Transverse colon (tissue), 4 donors: ENCODE measurements at places on chromosomes 2 and 18. TPM values are rescaled to one million over a fixed set of nuclear protein-coding genes. Genes with fewer than 3 reads are reported as not detected.

ELOA2 gene
- total RNA-seq, result not detected

IL36A gene
- total RNA-seq, result not detected

CYP26B1 gene
- total RNA-seq, result 1.5 TPM

DNA sequence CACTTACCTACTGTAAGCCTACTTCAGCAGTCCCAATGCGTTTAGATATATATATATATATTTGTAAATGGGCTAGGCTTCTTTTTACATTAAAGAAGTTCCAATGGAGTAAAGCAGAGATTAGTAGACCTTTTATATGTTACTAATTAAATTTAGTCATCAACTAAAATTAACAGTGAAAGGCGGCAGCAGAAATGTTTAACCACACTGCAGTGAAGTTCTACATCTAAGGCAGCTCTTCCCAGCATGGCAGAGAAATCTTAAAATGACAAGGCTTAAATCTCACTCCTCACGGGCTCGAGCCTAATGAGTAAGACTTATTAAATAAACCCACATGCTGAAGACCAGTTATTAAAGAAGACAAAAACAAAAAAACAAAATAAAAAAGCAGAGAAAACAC lies 19.1 kb upstream of the KANSL1L start:
- DNase-seq, result no peak

DNA sequence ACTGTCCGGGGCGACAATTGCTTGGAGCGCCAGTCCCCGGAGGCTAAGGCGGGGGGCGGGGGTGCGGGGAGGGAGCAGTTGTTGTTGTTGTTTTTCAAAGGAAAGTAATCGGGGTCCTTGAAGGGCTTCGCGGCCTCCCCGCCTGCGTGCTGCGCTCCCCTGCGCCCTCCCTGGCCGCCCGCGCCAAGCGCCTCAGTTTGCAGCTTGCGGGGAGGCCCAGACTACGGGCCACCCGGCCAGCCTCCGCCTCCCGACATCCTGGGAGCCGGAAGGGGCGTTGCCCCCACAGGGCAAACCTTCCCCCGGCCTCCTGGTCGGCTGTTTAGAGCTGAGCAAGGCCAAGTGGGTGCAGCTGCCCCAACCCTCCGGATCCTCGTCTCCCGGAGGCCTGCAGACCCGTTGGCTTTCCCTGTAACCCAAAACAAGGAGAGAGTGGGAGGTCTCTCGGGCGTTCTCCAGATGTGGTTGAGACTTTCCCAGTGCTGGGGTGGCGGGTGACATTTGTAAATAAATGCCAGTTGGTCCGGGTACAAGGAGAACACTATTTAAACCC lies 3.7 kb upstream of the SIX3 start:
- no peak for DNase-seq

DNA sequence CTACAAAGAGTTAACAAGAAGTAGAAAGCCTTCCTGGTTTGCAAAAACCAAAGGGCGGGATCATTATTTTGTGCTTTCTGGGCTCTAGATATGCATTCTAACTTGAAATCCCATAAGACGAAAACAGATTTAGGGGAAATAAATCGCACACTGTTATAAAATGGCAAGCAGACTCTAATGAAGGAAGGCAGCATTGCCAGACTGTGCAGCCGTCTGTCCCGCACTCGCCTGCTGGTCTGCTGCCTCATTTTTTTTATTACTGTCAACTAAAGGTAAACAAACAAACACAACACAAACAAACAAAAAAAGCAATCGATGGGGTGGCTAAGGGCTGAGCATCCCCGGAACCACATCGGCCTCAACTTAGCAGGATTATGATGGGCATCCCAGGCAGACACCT lies 24.4 kb downstream of the ZNF521 start:
- no peak for DNase-seq

DNA sequence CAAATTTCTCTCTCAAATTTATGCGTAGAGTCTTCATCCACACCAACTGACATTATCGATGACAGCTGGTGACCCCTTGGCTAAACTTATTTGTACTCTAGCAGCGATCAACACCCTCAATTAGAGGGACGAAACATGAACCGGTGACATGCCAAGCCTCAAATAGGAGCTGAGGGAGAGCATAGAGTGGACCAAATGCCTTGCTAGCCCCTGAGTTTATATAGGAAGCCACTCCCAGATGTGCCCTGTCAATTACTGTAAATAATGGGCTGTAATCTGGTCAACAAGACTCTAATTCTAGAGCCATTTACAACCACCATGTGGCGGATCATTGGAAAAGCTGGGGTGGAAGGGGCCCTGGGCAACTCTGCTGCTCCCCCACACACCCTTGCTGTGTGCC lies 47.6 kb upstream of the FHL2 start:
- DNase-seq, result no peak

DNA sequence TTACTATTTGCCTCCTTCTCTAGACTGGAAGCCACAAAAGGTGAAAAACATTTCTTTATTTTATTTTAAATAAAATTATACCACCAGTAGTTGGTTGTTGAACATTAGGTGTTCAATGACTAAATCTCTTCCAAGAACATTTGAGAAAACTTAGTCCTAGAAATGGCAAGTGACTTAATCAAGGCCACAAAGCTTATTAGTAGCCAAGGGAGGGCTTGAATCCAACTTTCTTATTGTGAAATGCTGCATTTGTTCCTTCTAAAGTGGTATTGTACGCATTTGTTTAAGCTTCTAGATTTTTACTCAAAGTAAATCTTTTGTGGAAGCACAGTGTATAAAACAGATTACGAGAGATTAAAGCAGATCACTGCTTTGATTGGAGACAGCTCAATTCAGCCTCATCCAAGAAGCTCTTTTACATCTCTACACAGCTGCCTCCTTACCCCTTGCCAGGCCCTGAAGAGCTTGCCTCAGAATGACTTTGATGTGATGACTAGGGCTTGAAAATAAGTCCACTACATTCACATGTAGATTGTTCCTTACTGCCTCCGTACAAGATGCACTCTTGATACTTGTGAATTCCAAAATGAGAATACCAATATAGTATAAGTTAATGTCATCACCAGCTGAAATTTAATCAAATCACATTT lies 244.8 kb downstream of the XIRP2 start:
- no peak for DNase-seq

- DNase-seq, result no peak
Observed at GRCh38 chr18:10745219-10745618, 219.4 kb downstream of the NAPG start.

DNA sequence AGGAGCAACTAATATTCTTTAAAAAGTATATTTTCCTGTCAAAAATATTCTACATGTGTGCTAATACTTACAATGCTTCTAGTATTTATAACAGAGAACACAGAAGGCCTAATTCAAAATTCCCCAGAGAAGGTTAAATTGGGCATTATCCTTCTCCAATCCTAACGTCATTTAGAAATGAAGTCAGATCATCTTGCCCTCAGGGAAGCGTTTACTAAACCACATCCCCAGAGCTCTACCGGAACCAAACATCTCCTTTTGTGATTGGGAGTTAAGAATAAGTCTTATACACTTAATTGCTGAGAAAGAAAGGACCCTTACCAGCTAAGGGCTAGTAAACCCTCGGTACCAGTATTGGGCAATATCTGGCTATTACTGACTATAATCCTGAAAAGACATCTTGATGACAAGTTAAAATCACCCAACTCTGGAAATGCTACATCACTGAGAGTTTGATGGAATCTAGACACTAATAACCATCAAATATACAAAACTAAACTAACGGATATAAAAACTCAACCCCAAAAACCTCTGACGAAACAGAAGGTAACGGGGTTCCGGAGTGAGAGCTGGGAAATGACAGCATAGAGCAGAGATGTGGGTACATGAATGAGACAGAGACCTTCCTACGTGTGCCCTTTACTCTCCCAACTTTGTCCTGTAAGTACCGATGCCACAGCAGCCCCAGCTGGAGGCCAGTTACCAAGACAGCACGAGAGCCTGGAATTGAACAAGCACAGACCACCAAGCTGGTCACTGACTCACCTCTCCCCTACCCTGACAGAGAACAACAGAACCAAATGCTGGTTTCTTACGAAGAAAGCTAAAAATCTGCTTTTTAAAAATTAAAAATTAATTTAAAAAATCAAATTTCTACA lies 35.0 kb downstream of the WDSUB1 start:
- no peak for DNase-seq
